ENCODE measurements at places on chromosomes 1 and 21. TPM values are rescaled to one million over a fixed set of nuclear protein-coding genes. Genes with fewer than 3 reads are reported as not detected.

Gene SPATC1L
- 35.5 TPM for total RNA-seq

Gene EDARADD
- 1.3 TPM for total RNA-seq

Gene GRIK3
- 5.4 TPM for total RNA-seq

Gene KCNT2
- 12.3 TPM for total RNA-seq

Gene SPRR2A
- total RNA-seq: not detected

Gene GABRD
- 2.7 TPM for total RNA-seq

Gene ORC1
- total RNA-seq: 95.0 TPM

Gene PIK3R3
- 7.0 TPM for total RNA-seq

Gene EVA1B
- 87.2 TPM for total RNA-seq

Gene LPAR3
- total RNA-seq: 37.8 TPM

Gene EYA3
- 26.6 TPM for total RNA-seq

Gene PPT1
- 108 TPM for total RNA-seq

Gene TIE1
- 2.6 TPM for total RNA-seq

Gene PLPPR4
- total RNA-seq: 0.90 TPM

Data from H7 (cell line).